Upper lobe of left lung (tissue), 6 donors: ENCODE measurements at places on chromosomes 4 and X. TPM values are rescaled to one million over a fixed set of nuclear protein-coding genes. Genes with fewer than 3 reads are reported as not detected.

DNA sequence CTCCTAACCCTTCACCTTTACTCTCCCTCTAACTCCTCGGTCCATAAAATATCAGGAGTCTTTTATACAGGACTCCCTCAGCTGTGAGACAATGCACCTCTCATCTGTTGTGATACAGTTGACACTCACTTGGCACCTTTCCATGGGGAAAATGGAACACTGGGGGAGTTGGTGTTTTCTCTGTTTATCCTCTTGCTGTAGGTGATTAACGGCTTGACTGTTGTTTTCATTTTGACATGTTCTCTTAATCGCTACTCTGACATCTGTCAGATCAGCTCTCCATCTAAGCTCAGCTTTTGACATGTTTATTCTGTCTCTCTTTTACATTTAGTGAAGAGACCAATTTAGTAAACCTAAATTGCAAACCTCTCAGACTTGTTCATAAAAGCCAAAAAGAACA, 604.8 kb downstream of the TRAM1L1 start:
- no peak for DNase-seq

DNA sequence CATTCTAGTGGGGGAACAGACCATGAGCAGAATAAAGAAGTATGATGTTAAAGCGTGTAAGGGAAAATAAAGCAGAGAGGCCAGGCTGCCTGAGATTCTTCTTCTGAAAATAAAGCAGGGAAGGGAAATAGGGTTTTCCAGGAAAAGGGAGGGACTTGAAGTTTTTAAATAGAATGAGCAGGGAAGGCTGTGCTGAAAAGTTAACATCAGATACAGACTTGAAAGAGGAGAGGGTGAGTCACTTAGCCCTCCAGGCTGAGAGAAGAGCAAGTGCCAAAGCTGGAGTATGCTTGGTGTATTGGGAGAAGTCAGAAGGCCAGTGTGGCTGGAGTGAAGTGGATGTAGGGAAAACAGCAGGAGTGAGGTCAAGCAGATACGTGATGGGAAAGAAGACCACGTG, 10.0 kb upstream of the PLK4 start:
- DNase-seq, result no peak

PHKA1 gene
- 3.5 TPM for total RNA-seq

RASSF6 gene
- 8.3 TPM for total RNA-seq

DNA sequence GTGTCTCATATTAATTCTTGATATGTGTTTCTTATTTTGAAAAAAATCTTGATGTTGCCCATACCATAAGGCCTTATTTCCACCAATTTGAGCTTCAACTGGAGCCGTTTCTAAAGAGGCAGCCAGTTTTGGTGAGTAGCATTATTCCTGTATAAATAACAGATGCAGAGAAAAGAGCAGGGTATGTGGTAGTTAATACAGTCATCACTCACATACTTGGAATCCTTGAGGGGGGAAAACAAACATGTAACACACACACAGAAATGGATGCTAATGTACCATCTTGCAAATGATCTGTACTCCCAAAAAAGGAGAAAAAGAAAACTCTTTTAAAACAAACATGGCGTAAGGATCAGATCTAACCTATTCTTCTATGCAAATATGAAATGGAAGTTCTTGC, 389.7 kb downstream of the GPM6A start:
- no peak for DNase-seq

FGF13 gene
- 1.7 TPM for total RNA-seq

TLR2 gene
- total RNA-seq, result 34.8 TPM

DNA sequence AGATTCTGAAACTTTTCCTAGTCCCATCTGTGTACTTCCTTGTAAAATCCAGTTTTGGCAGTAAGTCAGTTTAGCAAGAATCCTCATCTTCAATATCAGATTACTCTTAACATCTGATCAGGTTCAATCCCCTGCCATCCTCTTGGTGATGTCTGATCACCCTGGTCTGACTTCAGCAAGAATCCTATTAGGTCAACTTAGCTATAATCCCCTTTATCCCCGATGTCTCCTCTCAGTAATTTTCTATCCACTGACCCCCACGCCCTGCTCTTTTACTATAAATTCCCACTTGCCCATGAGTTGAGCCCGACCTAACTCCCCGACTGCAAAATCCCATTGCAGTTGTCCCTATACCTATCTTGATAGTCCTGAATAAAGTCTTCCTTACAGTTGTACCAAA, 57.9 kb upstream of the PRSS48 start:
- DNase-seq, result no peak

NXF2 gene
- not detected for total RNA-seq

- DNase-seq, result no peak
Measured at GRCh38 chr4:24330573-24330972, 253.8 kb downstream of the DHX15 start.

- DNase-seq, result no peak
Measured at GRCh38 chr4:134708616-134709015, 507.0 kb upstream of the PABPC4L start.
